GM19239 (cell line): ENCODE measurements at places on chromosomes 11 and 22.

DNA sequence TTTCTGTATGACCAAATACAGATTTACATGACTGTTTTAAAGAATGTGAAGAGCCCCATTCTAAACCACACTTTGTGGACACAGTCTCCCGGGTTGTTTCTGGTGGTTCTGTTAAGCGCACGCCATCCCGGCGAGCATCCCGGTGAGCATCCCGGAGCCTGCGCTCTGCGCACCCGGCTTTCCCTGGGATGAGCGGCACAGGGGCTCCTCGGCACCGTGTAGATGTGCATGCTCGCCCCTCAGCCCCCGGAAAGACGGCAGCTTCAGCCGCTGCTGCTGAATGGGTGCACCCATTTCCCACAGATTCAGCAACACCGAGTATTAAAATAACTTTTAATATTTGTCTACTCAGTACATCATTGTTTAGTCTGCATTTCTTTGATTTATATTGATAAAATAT lies 36.0 kb downstream of the GLB1L2 start:
- DNase-seq, result no peak

DNA sequence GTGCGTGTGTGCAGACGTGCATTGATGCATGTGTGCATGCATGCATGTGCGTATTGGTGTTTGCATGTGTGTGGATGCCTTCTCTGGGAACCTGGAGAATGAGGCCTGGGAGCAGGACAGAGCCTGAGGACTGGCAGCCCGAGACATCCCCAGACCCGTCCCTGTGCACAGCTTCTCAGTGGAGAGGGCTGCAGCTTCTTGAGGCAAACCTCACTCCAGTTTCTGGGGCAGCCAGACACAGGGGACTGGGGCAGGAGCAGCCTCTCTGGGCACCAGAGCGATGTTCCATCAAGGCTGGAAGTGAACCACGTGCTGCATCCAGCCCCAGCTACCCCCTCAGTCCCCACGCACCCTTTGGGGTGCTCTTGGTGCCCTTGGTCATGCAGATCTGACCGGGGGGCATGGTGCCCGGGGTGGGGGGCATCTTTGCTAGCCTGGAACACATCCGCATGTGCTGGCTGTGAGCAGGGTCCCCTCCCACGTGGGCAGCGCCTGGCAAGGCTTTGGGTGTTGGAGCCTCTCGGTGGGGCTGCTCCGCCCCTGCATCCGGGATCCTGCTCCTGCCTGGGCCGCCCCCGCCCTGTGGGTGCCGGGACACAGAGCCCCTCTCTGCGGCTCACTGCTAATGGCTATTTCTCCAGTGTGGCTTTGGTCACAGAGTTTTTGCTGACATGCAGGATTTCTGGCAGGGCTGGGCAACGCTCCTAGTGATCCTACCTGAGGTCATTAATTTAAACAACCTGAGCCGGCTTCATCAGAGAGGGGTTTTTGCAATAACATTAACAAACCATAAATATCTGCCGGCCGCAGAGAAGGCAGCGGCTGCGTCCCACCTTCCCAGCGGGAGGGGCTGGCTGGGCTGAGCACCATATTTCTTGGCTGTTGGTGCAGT lies 434.7 kb downstream of the TBC1D22A start:
- DNase-seq, result no peak

GRCh38 chr11:16605389-16605893 lies 133.0 kb upstream of the C11orf58 start:
- DNase-seq, result no peak

- DNase-seq, result no peak
Measured at GRCh38 chr11:23425381-23425780, 565.1 kb upstream of the CCDC179 start.

- no peak for DNase-seq
Measured at GRCh38 chr22:48318575-48319320, 1508.9 kb downstream of the BRD1 start.

DNA sequence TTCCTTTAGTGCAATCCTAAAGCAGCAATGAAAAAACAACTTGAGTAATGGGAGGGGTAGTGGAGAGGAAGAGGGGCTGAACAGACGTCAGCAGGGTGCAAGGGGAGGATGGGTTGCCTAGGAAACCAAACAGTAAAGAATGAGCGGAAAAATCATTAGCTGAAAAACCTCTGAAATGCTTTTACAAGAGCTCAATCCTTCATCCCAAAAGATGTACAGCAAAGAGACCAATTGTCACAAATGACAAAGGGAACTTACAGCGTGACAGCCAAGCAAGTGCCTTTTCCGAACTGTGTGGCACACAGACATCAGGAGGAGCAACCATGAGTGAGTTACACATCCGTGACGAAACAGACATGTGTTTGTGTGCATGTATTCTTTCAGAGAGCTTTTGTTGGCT lies 104.6 kb downstream of the SIK3 start:
- DNase-seq, result no peak

DNA sequence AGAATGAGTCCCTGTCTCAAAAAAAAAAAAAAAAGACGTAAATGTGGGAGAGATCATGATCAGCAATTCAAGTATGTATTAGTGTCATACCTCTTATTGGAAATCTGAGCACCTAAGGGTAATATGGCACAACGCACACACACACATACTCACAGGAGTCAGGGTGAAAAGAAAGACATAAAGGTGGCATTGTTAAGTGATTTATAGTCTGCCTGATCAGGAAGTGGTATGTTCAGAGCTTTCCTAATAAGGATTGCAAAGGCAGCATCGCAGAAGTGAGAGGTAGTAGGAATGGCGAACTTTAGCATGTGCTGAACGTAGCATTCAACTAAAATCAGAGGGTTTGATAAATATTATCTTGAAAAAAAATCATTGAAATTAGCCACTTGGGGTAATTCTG lies 854.3 kb downstream of the METTL15 start:
- DNase-seq, result no peak

DNA sequence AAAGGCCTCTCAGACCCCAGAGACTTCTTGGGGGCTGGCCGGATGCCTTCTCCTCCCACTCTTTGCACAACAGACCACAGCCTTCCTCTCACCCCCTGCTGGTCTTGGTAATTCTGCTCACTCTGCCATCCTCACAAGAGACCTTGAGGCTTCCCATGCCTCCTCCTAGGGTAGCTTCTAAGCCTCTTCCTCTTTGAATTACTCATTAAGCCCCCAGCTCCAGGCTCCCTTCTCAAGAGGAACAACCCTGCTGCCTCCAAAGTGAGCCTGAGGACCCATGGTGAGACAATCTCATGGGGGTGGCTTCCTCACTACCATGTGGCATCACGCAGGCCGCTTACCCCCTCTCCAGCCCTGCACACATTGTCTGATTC lies 184.6 kb upstream of the SYT13 start:
- DNase-seq, result no peak

GRCh38 chr11:13367115-13367514 lies 89.5 kb downstream of the BMAL1 start:
- DNase-seq, result no peak

GRCh38 chr11:121451986-121452608 lies at the start of gene SORL1:
SORL1 (plus strand) TSS chr11:121452314; CDS start chr11:121452332, 18 bp downstream.
- peak; percentile 64 for DNase-seq

- no peak for DNase-seq
Measured at GRCh38 chr11:88480223-88480622, 142.7 kb upstream of the CTSC start.
